ENCODE measurements at places on chromosomes 2 and 18. TPM values are rescaled to one million over a fixed set of nuclear protein-coding genes. Genes with fewer than 3 reads are reported as not detected.

The GALNT5 gene
- total RNA-seq: 3.2 TPM

The SERPINB3 gene
- 464 TPM for total RNA-seq

The MTX2 gene
- total RNA-seq: 39.3 TPM

The NCOA1 gene
- 48.4 TPM for total RNA-seq

DNA sequence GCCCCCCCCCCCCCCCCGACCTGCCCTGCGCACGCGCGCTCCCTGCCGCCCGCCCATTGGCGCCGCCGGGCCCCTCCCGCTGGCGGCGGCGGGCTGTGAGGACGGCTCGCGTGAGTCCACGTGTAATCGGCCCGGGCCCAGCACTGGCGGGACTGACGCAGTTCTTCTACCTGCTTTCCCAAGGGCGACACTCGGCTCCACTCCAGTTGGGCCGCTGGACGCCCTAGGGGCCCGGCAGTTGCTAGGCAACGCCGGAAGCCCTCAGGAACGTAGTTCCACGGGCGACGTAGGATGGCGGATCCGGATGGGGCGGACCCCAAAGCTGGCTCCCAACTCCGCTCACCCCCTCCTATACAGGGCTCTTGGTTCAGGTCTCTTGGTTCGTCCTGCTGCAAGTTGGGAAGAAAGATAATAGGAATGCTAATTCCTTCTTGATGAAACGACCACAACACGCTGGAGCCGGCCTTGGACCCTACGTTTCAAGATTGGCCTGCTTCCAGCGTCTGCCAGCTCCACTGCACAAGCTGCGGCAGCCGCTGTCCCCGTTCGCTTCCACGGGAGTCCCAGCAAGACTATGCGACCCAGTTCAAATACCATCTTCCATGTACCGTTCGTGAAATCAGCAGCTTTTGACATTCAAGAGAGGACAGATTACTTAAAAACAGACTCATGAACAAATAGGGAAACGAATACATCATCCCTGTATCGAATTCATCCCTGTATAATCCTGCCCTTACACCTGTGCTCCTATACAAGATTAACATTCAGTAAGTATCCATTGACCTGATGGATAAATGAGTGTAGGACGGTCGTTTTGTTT lies 415 bp upstream of the MCFD2 start:
- DNase-seq: peak; percentile 96

GRCh38 chr2:43214253-43214652 lies 12.2 kb downstream of the ZFP36L2 start:
- DNase-seq: no peak

All from vagina (tissue), 2 donors.